Stimulated activated CD8-positive, alpha-beta memory T cell treated with anti-CD3 and anti-CD28 coated beads, Interleukin-15, amount 100 ng/mL, for 48 hours (primary cell): ENCODE measurements at places on chromosomes 3 and 15.
A peak's percentile ranks its signal among the peaks of the same experiment; 100 is the strongest.

DNA sequence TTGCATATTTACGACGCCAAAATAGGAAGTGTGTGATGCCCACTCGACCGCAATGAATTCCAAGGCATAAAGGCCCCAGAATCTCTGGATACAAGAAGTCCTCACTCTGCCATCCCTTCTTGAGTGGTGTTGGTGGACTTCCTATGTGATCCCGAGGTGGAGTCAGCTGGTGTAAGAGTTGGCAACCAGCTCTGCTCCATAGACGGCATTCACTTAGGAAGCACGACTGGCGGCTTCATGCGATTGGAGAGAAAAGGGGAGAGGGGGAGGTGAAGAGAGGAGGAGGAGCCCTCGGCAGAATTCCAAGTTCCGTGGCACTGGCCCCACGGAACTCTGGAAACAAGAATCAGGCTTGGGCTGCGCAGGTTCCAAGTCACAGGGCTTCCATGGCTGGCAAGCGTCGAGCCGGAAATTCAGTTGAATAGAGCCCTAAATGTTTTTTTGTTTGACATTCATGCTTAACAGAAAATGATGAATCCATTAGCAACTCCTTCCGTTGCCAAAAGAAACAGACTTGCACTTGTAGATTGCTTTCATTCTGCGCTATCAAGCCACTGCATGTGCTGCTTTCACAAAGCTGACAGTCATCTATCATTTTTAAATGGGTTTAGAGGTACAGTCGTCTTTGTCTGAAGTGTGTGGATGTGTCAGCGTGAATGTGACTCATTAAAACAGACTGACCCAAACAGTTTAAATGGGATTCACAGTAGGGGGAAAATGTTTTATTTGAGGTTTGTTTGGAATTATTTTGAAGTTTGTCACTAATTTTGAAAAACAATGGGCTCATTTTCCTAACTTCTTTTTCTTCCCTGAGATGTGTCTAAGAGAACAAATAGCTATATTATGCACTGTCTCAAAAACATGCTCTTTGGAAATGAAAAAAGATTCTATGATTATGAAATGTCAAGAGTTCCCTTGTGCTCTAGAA is 428.3 kb upstream of the ATP11B start:
- no peak for DNase-seq

- DNase-seq: no peak
Measured at GRCh38 chr15:63089260-63090043, 32.2 kb upstream of the LACTB start.

DNA sequence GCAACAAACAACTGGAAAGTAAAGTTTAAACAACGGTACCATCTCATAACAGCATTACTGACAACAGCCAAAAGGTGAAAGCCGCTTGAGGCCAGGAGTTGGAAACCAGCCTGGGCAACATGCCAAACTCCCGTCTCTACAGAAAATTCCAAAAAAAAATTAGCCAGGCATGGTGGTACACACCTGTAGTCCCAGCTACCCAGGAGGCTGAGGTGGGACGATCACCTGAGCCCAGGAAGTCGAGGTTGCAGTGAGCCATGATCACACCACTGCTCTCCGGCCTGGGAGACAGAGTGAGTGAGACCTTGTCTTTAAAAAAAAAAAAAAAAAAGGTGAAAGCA is 4.4 kb downstream of the TNK2 start:
- no peak for DNase-seq

DNA sequence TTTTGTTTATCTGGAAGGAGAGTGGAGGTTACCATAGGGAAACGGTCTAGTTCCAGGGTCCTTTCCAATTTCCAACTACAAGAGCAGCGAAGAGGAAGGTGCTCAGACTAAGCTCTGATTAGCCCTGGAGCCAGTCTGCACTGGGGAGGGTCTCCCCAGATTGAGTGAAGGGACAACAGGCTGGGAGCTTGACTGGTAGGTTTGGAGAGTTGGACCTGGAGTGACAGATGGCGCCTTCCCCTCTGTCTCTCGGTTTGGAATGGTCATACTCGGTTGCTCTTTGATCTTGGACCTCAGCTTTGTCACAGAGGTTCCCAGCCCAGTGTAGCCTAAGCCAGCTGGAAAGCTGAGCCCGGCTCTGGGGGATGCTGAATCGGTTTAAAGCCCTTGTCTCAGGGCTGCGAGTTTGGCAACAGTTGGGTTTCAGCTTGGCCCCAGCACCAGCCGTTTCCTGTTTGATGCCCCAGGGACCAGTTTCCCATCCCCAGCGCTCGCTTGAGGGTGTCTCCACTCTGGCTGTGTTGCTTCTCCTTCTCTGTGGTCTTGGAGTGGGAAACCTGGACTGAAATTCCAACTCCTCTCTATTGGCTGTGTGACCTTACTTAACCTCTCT is 53.1 kb upstream of the ULK4 start:
- no peak for DNase-seq

DNA sequence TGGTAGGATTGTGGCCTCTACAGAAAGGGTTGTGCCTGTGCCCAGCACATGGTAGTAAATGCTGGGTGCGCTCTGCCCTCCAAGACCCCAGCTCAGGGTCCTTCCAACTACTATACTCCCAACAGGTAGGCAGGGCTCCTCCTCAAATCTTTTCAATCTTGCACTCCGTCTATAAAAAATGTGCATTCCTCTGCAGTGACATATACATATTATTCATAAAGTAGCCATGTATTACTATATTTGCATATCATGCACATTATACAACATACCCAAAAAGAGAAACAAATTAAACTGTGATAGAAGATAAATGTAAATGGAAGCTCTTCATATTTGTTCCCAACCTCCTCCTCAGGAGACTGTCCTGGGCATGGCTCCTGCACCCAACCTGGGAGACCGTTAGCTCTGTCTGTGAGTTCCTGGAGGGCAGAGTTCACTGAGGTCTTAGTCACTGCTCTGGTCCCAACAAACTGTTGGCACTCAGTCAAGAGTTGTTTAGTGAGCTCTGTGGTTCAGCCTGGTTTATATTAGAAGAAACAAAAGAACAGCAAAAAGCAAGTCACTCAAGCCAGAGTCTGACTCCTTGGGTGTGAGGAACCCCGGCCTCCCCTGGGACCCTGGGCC is 47.7 kb upstream of the GRIP2 start:
- no peak for DNase-seq

GRCh38 chr3:171164067-171164465 is 137.5 kb upstream of the SLC2A2 start:
- no peak for DNase-seq

GRCh38 chr3:18424729-18425640 is at the start of gene SATB1:
TSS of gene SATB1 (minus strand) at chr3:18425339. CDS start at chr3:18420967, 4,372 bp downstream.
- DNase-seq: peak; percentile 28

DNA sequence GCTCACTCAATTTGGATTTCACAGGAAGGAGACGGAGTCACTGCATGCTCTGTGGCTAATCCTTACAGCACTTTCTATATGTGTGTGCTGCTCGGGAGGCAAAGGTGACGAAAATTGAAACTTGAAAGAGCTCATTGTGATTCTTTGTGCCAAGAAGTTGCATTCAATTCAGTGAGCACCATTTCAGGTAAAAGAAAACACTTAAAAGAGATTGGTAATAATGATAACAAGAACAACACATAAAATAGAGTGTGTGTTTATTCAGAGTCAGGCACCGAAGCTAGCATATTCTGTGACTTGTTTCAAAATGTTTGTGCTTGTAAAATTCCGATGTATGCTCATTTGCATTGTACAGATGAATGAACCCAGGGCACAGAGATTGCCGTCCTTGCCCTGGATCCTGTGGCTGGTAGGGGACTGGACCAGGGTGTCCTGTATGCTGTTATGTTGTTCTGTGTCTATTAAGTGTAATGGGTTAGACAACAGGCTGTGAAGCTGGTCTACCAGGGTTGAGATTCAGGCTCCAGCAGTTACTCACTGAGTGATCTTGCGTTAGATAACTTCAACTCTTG is 193.3 kb upstream of the PROK2 start:
- no peak for DNase-seq

GRCh38 chr3:131712662-131713061 is 209.9 kb upstream of the MRPL3 start:
- DNase-seq: no peak

DNA sequence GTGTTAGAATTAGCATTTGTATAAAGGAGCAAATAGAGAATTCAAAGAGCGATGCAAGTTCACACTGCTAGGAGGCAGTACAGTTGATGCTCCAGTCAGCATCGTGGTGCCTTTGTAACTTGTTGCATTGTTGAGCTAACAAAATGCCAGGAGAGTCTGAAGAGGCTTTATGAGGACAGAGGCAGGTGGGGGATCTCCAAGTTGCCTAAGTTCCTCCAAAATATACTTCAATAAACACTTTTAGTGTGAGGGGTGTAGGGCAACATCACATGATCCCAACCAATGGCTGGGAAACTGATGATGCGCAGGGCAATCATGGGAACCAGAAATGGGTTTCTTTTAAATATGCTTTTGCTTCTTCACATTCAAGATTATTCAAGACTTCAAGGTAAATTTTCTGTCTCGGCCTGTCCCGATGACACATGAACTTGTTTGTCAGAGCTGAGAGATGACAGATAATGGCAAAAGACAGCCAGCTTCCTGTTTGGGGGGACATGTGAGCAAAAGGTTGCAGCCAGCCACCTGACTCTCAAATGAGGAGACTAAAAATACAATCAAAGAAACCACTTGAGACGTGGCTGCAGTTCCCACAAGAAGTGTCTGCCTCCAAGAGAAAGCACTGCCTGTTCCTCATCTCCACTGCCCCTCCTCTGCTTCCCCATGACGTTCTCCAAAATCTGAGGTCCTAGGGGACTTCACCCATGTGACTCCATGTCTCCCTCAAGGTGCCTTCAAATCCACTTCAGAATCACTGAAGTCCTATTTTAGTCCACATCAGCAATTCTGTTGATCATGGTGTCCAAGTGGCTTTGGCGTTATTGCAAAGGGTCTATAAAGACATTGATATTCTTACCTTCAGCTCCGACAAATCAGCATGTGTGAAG is 39.3 kb downstream of the KLHL6 start:
- peak; percentile 40 for DNase-seq

GRCh38 chr15:68552773-68553172 is 26.0 kb upstream of the CORO2B start:
- DNase-seq: no peak

GRCh38 chr3:183180110-183180783 is 17.7 kb upstream of the LAMP3 start:
- no peak for DNase-seq

DNA sequence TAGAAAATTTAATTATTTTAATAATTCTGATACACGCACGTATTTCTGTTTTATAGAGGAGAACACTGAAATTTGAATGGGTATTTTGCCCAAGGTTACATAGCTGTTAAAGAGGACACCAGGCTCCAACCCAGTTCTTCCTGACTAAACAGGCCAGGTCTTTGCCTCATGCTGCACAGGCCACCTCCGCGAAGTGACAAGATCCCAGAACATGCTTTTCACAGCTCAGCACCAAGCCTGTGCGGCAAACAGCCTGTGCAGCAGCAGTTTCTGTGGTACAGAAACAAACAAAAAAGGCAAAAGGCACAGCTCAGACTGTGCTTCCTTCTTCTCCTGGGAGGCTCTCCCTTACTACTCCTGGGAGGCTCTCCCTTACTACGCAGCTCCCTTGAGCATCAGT is 6.5 kb downstream of the FOXL2 start:
- DNase-seq: no peak

DNA sequence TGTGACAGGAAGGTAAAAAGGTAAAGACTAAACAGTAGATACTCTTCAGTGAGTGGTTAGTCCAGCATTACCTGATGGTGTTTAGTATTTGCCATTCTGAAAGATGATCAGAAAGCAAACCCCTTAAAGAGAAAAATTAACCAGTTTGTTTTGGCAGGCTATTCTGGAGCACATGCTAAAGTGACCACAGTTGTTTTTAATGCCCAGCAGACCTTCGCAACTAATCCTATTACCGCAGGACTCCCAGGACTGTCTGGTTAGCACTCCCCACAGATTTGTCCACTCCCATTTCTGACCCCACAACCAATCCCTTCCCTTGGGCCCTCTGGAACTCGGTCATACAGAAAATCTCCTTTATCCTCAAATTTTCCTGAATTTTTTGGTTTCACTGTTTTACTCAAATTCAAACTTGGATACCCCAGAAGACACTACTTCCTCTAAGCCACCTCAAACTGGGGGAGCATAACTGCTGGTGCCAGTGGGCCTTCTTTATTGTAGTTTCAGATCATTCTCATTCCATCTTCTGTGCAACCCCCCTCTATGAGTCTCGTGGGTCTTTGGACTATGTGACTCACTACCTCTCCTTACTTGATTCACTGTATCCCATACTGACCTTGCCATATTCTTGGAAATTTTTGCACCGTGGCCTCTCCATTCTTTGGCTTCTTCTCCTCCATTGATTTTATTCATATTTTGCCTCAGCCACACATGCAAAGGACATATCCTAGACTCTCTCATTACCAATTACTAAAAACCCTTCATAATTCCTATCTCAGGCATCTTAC is 104.4 kb downstream of the RBMS3 start:
- no peak for DNase-seq

DNA sequence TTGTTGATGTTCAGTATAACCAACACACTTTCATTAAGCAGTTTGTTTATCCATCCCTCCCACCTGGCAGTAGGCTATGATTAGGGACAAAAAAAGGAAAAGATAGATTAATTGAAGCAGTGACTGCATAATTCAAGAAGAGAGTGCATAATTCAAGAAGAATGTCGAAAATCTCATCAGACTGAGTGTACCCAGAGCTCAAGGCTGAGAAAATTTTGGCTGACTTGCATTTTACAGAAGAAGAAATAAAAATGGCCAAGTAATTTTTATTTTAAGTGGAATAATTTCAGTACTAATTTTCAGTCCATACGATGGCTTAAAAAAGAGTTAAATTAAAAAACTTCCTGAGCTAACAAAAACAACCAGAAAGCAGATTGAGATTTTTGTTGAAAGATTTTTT is 145.4 kb upstream of the LRRFIP2 start:
- DNase-seq: no peak

- DNase-seq: no peak
Measured at GRCh38 chr15:72173401-72173800, 24.2 kb downstream of the GRAMD2A start.

- no peak for DNase-seq
Measured at GRCh38 chr15:99180086-99180963, 69.1 kb downstream of the TTC23 start.

DNA sequence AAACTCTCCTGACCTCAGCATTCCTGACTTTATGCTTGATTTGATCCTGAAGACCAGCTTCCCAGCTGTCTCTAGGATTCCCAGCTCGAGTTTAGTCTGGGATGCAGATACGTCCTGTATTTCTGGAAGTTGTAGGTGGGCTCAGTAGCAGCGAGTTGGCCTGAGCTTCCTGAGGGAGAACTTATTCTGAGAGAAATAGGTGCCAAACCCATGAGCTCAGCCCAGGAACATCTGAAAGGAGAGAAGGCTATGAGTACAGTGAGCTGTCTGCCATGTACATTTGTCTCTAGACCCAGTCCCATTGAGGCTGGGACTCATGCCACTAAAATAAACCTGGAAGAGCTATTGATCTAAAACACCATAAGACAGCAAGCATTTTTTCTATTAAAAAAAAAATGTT is 36.6 kb upstream of the SLC9A9 start:
- no peak for DNase-seq

DNA sequence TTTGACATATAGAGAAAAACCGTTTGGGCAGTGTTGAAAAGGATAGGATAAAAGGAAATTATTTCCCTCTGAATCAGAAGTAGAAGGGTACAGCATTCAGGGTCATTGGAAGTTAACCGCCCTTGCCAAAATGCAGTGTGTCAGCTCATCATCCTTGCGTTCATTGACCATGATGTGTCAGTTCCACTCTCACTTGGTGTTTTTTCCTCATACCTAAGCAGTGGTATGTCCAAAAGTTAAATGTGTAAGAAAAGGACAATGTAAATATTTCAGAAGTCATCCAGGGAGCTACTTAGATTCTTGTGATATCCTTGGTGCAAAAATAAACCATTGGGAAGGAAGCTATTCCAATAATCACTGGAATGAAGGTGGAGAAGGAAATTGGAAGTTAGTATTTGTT is 50.7 kb downstream of the MAP6D1 start:
- no peak for DNase-seq

GRCh38 chr3:123745184-123745855 is 138.8 kb downstream of the MYLK start:
- no peak for DNase-seq
